ENCODE measurements at places on chromosomes 6 and 20.

DNA sequence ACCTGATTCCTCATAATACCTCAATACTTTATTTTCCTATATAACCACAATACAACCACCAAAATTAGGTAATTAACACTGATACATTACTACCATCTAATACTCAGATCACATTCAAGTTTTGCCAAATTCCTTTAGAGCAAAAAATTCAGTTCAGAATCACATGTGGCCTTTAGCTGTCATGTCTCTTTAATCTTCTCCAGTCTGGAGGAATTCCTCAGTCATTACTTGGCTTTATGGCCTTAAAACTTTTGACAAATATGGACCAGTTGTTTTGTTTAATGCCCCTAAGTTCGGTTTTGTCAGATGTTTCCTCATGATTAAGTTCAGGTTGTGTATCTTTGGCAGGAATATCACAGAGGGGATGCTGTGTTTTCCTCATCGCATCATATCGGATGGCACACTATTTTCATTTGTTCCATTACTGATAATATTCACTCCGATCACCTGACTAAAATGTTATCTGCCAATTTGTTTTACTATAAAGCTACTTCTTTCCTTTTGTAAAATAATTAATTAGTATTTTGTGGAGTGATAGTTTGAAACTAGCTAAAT, 51.2 kb upstream of the AKIRIN2 start:
- no peak for DNase-seq

DNA sequence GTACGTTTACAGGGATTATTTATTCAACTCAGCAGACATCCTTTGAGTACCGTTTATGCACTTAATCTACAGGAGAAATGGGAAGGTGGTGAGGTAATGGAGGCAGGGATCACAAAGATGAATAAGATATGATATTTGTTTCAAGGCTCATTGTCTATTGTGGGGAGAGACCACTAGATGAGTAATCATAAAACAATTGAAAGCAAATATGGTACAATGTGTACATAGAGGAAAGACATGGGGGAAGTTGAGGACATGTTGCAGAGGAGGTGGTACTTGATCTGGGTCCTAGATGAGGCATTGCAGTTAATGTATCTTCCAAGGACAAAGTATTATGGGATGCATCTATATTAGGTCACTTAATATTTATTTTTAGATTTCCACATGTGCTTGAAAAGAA, 13.7 kb upstream of the CDC5L start:
- no peak for DNase-seq

DNA sequence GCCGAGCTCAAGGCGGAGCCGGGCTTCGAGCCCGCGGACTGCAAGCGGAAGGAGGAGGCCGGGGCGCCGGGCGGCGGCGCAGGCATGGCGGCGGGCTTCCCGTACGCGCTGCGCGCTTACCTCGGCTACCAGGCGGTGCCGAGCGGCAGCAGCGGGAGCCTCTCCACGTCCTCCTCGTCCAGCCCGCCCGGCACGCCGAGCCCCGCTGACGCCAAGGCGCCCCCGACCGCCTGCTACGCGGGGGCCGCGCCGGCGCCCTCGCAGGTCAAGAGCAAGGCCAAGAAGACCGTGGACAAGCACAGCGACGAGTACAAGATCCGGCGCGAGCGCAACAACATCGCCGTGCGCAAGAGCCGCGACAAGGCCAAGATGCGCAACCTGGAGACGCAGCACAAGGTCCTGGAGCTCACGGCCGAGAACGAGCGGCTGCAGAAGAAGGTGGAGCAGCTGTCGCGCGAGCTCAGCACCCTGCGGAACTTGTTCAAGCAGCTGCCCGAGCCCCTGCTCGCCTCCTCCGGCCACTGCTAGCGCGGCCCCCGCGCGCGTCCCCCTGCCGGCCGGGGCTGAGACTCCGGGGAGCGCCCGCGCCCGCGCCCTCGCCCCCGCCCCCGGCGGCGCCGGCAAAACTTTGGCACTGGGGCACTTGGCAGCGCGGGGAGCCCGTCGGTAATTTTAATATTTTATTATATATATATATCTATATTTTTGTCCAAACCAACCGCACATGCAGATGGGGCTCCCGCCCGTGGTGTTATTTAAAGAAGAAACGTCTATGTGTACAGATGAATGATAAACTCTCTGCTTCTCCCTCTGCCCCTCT, 1.1 kb downstream of the CEBPB start:
- DNase-seq: peak; percentile 30

- DNase-seq: no peak
These were observed 278.5 kb upstream of the MAN1A1 start for GRCh38 chr6:119627908-119628669.

GRCh38 chr6:141483598-141484061, 649.1 kb upstream of the GJE1 start:
- DNase-seq: no peak

DNA sequence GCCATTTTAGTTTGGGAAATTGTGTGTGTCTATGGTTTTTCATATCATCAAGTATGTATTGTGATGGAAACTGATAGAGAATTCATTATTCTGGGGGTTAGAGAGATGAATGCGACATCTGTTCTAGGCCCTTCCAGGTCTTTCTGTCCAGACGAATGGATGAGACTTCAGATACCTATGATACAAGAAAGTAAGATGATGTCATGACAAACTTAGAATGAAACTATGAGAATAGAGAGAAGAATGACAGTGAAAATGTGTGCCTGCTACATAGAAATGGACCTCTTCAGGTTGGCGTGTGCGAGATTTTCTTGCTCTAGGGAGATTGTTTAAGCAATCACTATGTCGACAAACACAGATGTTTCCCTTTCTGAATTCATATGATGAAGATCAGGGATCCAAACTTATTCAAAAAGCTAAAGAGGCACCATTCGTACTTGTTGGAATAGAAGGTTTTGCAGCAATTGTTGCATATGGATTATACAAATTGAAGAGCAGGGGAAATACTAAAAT, 76.1 kb downstream of the SCAND1 start:
- no peak for DNase-seq
